ENCODE measurements at places on chromosomes 5 and 9.

DNA sequence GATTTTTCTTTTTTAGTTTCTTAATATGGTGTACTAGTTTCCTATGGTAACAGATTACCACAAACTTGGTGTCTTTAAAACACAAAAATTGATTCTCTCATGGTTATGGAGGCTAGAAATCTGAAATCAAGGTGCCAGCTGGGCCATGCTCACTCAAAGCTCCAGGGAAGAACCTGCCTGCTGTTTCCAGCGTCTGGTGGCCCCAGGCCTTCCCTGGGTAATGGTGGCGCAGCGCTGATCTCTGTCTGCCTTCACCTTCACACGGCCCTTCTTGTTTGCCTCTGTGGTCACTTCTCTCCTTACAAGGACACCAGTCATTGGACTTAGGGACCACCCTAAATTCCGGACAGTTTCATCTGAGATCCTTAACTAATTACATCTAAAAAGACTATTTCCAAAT, 70.5 kb upstream of the GFPT2 start:
- no peak for ATAC-seq

- no peak for ATAC-seq
These were observed 836 bp downstream of the PCSK5 start for GRCh38 chr9:75891277-75891741.

- no peak for ATAC-seq
These were observed 44.6 kb downstream of the PIP5K1B start for GRCh38 chr9:68749579-68750159.

DNA sequence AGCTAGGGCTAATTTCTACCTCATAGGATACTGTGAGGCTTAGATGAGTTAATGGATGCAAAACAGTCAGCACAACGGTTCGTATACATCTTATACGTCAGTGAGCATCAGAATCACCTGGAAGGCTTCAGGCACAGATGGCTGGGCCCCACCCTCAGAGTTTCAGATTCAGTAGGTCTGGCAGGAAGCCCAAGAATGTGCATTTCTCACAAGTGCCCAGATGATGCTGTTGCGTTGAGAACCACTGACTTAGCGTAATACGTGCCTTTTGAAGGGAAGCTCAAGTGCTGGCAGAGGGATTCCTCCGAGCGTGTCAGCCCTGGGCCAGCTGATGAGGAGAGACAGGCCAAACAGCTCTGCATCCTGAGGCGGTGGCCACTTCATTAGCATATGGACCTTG, 117.1 kb upstream of the WWC1 start:
- no peak for ATAC-seq

GRCh38 chr5:31197183-31197582, 3.7 kb downstream of the CDH6 start:
- no peak for ATAC-seq

- no peak for ATAC-seq
These were observed 545.9 kb downstream of the RAB3C start for GRCh38 chr5:59128646-59129290.

- ATAC-seq, result no peak
These were observed 1.1 kb upstream of the GRPEL2 start for GRCh38 chr5:149344151-149344550.

- ATAC-seq, result no peak
These were observed 346.0 kb upstream of the PANK3 start for GRCh38 chr5:168925160-168925559.

GRCh38 chr9:18675973-18676372, 202.0 kb downstream of the ADAMTSL1 start:
- no peak for ATAC-seq

DNA sequence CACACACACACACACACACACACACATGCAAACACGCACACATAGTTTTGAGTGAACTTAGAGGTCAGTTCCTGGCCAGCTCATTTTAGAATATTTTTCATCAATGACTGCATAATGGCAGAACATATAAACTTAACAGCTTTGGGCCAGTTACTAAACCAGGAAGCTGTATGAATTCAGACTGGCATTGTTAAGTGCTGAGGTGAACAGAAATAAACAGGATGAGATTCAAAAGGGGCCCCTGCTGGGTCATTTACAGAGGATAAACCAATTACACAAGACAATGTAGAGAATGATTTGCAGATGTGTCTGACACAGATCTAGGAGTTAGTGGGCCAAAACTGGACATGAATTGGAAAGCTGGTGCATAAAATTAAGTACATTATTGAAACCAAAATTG, 44.6 kb downstream of the MARCHF11 start:
- no peak for ATAC-seq

DNA sequence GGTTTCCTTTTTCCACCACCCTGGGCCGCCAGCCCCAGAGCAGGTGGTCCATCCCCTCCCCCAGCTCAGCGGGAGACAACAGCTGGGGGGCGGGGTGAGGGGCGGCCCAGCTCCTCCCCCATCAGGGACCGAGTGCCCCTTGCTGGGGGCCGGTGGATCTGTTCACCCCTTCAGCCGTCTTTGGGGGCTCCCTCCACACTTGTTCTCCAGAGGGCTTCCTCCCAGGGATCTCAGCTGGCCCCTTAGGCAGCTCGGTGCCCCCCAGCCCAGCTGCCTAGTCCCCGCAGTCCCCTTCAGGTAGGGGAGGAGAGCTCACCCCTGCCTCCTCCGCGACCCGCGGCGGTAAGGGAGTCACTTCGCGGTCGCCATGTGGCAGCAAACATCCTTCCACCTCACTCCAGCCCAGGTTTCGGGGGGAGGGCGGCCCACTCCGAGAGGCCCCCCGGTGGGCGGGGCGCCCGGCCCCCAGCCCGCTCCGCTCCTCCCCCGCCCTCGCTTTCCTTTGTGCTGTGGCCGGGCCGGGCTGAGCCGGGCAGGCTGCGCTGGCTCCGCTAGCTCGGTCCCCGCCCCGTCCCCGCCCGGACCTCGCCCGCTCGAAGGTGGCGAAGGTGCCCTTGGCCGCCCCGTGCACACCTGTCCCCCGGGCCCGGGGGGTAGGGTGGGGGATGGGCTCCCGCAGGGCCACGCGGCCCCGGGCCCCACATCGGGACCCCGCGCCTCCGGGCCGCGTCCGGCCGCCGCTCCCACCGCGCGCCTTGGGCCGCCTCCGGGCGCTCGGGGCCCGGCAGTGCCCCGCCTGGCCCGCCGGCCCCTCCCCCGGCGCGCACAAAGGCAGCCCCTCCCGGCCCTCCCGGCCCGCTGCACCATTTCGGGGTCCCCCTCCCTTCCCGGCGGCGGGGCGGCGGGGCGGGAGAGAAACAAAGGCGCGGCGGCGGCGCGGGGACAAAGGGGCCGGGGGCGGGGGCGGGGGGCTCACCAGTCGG, 683 bp downstream of the DBN1 start:
- peak; percentile 54 for ATAC-seq

- no peak for ATAC-seq
These were observed 78.3 kb downstream of the ADAMTS16 start for GRCh38 chr5:5218396-5218795.

DNA sequence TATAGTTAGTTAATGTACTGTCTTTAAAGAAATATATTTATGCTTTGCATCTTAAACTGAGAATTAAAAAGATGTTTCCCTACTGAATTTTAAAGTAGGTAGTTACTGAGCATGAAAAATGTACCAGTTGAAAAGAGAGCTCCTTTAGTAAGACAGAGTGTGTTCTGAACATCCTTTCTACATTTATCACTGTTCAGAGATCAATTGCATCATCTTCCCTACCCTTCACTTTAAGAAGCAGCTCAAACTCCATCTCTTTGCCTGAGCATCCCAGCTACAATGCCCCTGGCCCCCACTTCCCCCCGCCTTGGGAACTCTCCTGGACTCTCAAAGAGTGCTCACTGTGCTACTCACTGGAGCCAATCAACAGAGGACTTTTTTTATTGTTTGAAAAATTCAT, 164.7 kb downstream of the GNAQ start:
- ATAC-seq, result no peak

DNA sequence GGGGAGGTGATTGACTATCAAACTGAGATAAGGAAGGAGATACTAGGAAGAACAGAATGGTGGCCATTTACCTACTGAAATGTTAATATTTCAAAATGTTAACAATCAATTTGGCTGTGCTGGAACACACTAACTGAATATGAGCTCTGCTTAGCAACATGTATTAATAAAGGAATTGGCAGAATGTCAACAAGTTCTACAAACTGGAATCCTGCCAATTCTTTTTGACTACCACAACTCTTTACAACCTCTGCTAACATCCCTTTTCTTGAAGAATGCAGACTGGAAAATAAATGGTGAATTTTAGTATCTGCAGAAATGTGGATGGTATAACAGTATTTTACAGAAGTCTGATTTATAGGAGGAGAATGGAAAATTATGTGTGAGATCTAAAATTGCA, 446.4 kb downstream of the ISL1 start:
- ATAC-seq, result no peak

DNA sequence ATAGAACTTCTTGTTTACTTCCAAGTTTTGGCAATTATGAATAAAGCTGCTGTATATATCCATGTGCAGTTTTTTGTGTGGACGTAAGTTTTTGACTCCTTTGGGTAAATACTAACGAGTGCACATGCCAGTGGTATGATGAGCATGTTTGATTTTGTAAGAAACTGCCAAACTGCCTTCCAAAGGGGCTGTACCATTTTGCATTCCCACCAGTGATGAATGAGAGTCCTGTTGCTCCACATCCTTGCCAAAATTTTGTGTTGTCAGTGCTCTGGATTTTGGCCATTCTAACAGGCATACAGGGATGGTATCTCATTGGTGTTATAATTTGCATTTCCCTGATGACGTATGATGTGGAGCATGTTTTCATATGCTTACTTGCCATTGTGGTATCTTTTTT, 73.5 kb downstream of the EGFLAM start:
- ATAC-seq, result no peak

DNA sequence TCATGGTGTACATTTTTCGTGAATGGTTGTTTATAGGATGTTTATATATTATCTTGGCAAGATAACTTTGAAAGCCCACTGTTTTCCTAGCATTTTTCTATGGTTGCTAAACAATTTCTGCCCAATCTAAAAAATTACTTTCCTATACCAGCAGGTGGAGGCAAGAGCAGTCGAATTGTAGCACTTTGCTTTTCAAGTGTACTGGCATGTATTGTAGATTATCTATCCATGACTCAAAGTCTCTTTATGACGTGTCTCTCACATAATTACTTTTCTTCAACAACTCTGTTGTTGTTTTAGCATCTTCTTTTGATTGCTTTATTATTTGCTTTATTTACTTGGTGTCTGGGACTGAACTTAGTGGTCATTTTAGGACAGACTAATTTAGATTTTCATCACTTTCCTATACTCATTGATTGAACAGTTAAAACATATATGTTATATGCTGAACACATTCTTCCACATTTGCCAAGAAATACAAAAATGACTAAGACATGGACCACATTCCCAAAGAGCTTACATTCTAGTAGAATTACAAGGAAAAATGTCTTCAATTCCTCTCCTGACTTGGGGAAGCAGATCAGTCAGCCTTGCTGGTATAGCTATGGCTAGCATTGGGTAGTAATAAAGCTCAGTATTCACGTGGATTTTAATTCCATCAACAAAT, 20.7 kb downstream of the NLN start:
- peak; percentile 89 for ATAC-seq

DNA sequence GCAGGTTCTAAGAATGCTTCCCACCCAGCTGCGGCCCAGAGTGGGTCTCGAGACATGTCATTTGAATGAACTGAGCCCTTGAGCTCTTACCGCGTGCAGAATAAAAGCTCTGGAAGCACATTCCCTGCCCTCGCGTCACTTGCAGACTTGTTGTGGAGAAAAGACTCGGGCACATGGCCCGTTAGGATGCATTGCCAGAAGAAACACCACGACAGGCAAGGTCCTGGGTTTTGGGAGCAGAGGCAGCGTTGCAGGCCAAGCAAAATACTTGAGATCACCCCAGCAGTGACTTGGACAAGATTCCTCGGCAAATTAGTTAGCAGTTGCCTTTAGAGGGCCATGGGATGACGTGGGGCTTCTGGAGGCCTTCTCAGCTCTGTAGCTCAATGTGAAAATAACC, 170.8 kb upstream of the MSX2 start:
- no peak for ATAC-seq

- no peak for ATAC-seq
These were observed 132.5 kb downstream of the SEMA6A start for GRCh38 chr5:116442095-116442534.

DNA sequence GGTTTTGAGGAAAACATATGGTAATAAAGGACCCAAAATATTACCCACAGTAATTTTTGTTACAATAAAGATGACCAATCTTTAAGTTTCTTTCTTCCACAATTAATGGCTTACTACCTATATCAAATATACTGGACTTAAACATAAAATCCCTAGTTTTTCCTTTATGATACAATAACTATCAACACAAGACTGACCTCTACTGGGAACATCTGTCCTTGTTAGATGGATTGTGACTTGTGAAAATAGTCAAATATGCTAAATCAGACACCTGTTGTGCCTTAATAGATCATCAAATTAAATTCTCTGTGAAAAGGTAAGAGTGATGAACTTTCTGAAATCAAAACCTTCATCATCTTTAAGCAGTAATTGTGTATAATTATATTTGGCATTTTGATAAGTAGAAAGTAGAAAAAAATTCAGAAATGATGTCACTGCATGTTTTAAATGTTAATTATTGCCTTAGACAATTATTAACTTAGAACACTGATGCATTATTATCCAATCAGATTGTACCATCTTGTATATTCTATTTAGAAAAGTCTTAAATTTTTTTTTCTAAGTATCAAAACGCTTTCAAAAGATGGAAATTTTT, 113.6 kb downstream of the DEPDC1B start:
- ATAC-seq, result no peak

DNA sequence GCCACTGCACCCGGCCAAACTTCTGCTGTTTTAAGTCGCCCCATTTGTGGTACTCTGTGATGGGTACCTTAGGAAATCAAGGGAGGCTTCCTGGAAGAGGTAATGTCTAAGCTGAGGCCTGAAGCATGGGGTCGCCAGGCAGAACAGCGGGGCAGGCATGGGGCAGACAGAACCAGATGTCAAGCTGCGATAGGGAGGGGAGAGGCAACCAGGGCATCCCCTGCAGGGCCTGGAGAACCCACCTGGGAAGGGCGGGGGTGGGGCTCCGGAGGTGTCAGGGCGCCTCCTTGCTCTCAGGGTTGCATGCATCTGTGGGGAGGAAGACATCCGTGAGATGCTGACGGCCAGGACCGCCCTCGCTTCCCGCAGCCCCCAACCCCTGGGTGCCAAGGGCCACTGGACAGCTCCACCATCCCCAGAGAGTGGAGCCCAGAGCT, 2.8 kb downstream of the LCN15 start:
- no peak for ATAC-seq

- ATAC-seq, result no peak
These were observed 11.4 kb upstream of the GRIN1 start for GRCh38 chr9:137127301-137128157.

GRCh38 chr5:117889596-117889995, 1098.8 kb downstream of the DTWD2 start:
- ATAC-seq, result no peak

- no peak for ATAC-seq
These were observed 1427.7 kb upstream of the C9orf72 start for GRCh38 chr9:29001006-29001405.

DNA sequence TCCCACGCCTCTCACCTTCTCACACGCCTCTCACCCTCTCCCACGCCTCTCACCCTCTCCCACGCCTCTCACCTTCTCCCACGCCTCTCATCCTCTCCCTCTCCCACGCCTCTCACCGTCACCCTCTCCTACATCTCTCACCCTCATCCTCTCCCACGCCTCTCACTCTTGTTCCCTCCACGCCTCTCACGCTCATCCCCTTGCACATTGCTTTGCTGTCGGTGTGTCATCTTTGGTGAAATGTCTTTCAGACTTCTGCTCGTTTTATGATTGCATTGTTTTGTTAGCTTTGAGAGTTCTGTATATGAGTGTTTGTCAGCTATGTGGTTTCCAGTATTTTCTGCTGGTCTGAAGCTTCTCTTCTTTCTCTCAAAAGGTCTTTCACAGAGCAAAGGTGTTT, 102.7 kb downstream of the EHMT1 start:
- ATAC-seq, result peak; percentile 88

All from activated CD4-positive, CD25-positive, alpha-beta regulatory T cell treated with anti-CD3 and anti-CD28 coated beads, Interleukin-2, amount 50 U/mL, for 24 hours (primary cell).